ENCODE measurements at places on chromosomes 3 and 15.

DNA sequence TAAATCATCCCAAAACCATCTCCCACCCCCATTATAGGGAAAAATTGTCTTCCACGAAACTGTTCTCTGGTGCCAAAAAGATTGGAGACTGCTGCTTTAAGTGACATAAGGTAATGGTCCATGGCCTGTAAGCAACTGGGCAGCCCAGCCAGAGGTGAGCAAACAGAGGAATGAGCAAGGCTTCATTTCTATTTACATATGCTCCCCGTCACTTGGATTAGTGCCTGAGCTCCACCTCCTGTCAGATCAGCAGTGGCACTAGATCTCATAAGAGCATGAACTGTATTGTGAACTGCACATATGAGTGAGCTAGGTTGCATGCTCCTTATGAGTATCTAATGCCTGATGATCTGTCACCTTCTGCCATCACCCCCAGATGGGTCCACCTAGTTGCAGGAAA is 1159.8 kb upstream of the ALCAM start:
- no peak for DNase-seq

DNA sequence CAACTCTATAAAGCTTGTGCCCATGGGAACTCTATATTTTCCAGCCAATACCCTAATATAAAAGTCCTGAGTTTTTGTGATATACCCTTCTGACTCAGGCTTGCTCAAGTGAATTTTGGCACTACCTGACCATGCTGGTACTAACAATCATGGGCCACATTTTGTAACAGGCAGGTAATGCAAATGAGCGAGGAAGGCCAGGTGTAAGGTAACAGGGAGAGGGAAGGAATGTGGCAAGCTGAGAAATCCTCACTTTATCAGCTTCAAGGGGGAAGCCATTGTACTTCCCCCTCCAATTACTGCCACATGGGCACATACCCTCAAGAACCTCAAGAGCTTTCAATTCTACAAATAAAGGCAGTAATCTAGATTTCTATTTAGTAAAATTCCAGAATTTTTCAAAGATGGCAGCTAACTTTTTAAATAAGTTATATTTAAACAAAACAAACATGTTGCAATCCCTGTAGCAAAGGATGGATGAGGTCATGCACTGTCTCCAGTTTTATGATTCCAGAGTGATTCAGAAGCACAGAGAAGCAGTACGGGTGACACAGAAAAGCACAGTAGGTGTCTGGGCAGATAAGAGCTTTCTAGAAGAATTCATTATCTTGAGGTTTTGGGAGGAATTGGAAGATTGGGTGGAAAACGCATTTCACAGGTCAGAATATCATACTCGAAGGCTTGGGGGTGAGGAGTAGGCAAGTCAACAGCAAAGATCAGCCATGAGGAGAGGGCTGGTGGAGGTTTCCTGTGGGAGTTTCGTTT is 87.6 kb downstream of the FOXP1 start:
- DNase-seq: no peak

- no peak for DNase-seq
Observed at GRCh38 chr3:40701016-40701588, 176.3 kb downstream of the ZNF621 start.

- peak; percentile 64 for DNase-seq
Observed at GRCh38 chr3:39150803-39151631, 2.4 kb downstream of the CSRNP1 start.

- no peak for DNase-seq
Observed at GRCh38 chr3:183582161-183582560, 26.7 kb upstream of the KLHL6 start.

Measured in renal pelvis (tissue), 12 donors.